ENCODE measurements at places on chromosomes 4 and X. TPM values are rescaled to one million over a fixed set of nuclear protein-coding genes. Genes with fewer than 3 reads are reported as not detected.
A peak's percentile ranks its signal among the peaks of the same experiment; 100 is the strongest.

DNA sequence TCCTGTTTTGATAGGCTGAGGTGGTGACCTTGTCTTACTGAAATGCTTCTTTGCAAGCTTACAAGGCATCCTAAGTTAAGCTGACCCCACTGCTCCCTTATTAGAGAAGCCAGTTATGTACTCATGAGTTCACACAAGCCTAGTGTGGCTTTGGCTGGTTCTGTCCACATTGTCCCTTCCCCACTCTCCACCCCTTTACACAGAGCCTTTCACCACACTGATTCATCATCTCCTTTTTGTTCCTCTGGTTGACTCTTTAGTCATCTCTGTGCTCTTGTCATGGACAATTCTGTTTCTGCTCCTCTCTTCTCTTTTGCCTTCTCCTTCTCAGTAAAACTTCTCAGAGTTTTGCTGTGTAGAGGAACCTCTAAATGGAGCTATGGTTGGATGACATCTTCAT lies 4.9 kb downstream of the CHRNA9 start:
- peaks cover 26% of the 10 kb centered on the region for H3K4me1 ChIP-seq
- no peak for DNase-seq
- no peak overlapping the region for H3K27ac ChIP-seq
- H3K27me3 ChIP-seq, result peaks cover 5% of the 10 kb centered on the region
- no peak overlapping the region for H3K4me3 ChIP-seq

LIMCH1 gene
- 0.92 TPM for total RNA-seq

CT55 gene
- total RNA-seq, result not detected

TBX22 gene
- 1.0 TPM for total RNA-seq

GRCh38 chr4:173051232-173051631 lies 117.4 kb upstream of the GALNT7 start:
- H3K4me3 ChIP-seq, result no peak overlapping the region
- H3K36me3 ChIP-seq, result peaks cover 2% of the 10 kb centered on the region
- H3K4me1 ChIP-seq, result peaks cover 40% of the 10 kb centered on the region
- no peak for DNase-seq

AFF2 gene
- 6.0 TPM for total RNA-seq

DNA sequence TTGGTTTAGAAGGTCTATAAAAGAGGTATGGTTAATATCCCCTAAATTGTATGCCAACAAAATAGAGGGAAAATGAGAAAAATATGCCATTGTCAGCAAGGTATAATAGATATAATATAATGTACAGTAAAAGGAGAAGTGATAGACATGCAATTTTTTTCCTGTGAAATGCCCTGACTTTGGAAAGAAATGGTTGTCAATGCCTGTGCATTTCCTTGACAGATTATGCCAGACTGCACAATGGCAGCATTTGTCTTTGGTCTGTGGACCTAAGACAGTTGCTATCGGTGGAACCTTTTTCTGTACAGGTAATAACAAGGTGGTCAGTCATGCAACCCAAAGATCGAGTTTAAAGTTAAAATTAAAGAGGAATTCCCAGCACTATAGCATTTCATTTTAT lies 301.7 kb downstream of the CFAP299 start:
- no peaks in the 10 kb centered on the region for H3K4me1 ChIP-seq
- H3K27me3 ChIP-seq, result no peaks in the 10 kb centered on the region
- H3K4me3 ChIP-seq, result no peak overlapping the region
- no peaks in the 10 kb centered on the region for H3K36me3 ChIP-seq
- no peak overlapping the region for H3K27ac ChIP-seq
- DNase-seq, result no peak

- H3K4me3 ChIP-seq, result no peak overlapping the region
- peaks cover 27% of the 10 kb centered on the region for H3K4me1 ChIP-seq
- no peak for DNase-seq
- H3K27ac ChIP-seq, result no peak overlapping the region
- H3K27me3 ChIP-seq, result peaks cover 11% of the 10 kb centered on the region
Observed at GRCh38 chr4:133465022-133465421, 315.9 kb downstream of the PCDH10 start.

GRCh38 chr4:74377714-74378113 lies 12.8 kb downstream of the EREG start:
- no peaks in the 10 kb centered on the region for H3K36me3 ChIP-seq
- H3K4me3 ChIP-seq, result no peak overlapping the region
- H3K27me3 ChIP-seq, result no peaks in the 10 kb centered on the region
- no peak overlapping the region for H3K27ac ChIP-seq
- H3K4me1 ChIP-seq, result peaks cover 10% of the 10 kb centered on the region

ALB gene
- 23.4 TPM for total RNA-seq

- H3K36me3 ChIP-seq, result peaks cover 3% of the 10 kb centered on the region
- H3K4me1 ChIP-seq, result peaks cover 39% of the 10 kb centered on the region
- no peak for DNase-seq
- H3K27me3 ChIP-seq, result no peaks in the 10 kb centered on the region
- H3K4me3 ChIP-seq, result peak overlapping the region; percentile 99
Observed at GRCh38 chr4:26323821-26324220, 3.0 kb downstream of the RBPJ start.

GRCh38 chr4:1993169-1993516 lies 15.6 kb downstream of the NELFA start:
- DNase-seq, result no peak
- H3K36me3 ChIP-seq, result peaks cover 30% of the 10 kb centered on the region
- H3K4me3 ChIP-seq, result no peak overlapping the region
- no peak overlapping the region for H3K27ac ChIP-seq
- peaks cover 11% of the 10 kb centered on the region for H3K4me1 ChIP-seq

DNA sequence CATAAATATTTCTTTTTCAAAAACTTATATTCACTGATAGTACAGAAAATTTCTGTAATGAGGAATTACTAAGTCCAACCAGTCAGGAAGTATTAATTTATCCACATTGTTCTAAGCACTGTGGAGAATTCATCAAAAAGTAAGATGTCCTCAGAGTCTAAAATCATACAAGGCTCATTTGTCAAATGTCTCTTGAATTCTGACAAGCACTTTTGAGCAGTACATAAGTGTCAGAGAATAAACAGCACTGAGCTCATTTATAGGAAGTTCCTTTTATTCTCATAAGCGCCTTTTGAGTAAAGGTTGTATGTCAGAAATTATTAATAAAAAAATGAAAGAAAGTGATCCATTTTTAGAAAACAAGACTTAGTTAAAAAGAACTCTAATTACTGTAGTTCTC lies 523.2 kb upstream of the EPHA5 start:
- H3K4me1 ChIP-seq, result no peaks in the 10 kb centered on the region
- H3K27ac ChIP-seq, result no peak overlapping the region
- H3K27me3 ChIP-seq, result no peaks in the 10 kb centered on the region
- no peaks in the 10 kb centered on the region for H3K36me3 ChIP-seq
- DNase-seq, result no peak

GRCh38 chrX:132651421-132652086 lies 162.7 kb upstream of the MBNL3 start:
- peaks cover 19% of the 10 kb centered on the region for H3K4me1 ChIP-seq
- no peak overlapping the region for H3K27ac ChIP-seq
- H3K36me3 ChIP-seq, result peaks cover 3% of the 10 kb centered on the region
- peak; percentile 9 for DNase-seq
- H3K4me3 ChIP-seq, result no peak overlapping the region

DNA sequence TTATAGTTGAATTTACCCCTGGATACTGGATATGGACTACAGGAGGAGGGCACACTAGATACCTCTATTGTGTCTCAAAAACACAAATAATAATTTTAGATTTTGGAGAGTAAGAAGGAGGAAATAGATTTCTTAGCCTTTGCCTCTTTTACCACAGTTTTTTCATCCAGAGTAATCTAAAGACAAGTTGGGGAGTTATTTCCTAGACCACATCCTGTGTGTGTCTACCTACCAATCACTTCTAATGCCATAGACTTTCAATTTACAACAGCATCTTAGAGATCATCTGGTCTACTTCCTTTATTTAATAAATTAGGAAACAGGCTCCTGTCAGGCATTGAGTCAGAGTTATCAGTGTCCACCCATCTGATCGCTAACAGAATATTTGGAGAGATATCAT lies 191.5 kb downstream of the EDA start:
- H3K36me3 ChIP-seq, result no peaks in the 10 kb centered on the region
- no peak for DNase-seq
- H3K4me3 ChIP-seq, result no peak overlapping the region
- no peaks in the 10 kb centered on the region for H3K4me1 ChIP-seq
- no peaks in the 10 kb centered on the region for H3K27me3 ChIP-seq

GRCh38 chrX:127466211-127466610 lies 586.0 kb downstream of the ACTRT1 start:
- DNase-seq, result no peak
- no peaks in the 10 kb centered on the region for H3K36me3 ChIP-seq
- no peaks in the 10 kb centered on the region for H3K4me1 ChIP-seq
- no peak overlapping the region for H3K4me3 ChIP-seq
- H3K27me3 ChIP-seq, result no peaks in the 10 kb centered on the region

DNA sequence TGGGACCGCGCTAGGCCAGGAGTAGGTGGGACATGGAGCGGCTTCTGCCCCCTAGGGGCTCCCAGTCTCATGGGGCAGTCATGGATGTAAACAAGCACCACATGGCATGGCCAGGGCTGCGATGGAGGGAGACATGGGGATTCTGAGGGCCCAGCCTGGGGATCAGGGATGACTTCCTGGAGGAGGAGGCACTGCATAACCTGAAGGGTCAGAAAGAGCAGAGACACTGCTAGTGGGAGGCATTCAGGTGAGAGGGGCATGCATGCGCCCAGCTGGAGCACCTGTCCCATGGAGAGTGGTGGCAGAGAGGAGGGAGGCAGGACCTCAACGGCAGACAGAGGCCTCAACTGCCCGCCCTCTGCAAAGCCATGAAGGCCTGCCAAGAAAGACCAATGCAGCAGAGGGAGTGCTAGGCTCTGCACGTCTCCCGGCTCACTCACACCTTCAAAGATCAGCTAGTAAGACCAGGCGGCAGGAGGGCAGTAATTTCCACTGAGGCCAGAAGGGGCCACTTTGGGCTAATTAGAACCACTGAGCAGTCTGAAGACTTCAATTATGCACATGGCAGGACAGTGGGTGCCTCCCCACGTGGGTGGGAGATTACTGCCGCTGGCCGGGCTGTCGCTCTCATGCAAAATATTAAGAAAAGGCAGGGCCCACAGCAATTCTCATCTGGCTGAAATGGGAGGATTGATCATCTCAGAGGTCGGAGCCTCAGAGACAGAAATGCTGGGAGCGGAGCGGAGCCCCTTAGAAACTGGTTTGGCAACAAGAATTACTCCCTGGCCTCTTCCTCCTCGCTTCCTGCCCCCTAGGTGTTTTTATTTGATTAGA lies 69.6 kb downstream of the PPP2R2C start:
- H3K36me3 ChIP-seq, result no peaks in the 10 kb centered on the region
- no peak overlapping the region for H3K4me3 ChIP-seq
- H3K27ac ChIP-seq, result no peak overlapping the region

DNA sequence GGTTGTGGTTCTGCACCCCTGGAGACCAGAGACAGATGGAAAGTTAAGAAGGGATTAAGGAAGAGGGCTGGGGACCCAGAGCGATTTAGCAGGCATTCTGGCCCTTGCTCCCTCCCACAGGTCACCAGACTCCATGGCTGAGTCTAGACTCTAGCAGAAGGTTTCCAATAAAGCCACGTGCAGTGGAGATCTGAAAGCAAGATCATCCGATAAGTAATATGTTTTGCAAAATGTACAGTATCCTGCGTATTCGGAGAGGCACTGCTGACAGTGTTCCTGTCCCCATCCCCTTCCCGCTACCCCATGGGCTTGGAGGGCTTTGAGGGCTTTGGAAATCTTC lies 531 bp upstream of the GPRIN3 start:
- peaks cover 25% of the 10 kb centered on the region for H3K27me3 ChIP-seq
- no peaks in the 10 kb centered on the region for H3K36me3 ChIP-seq
- no peak overlapping the region for H3K27ac ChIP-seq
- no peak for DNase-seq

GRCh38 chrX:123339221-123339905 lies 155.3 kb downstream of the GRIA3 start:
- no peaks in the 10 kb centered on the region for H3K36me3 ChIP-seq
- no peak overlapping the region for H3K4me3 ChIP-seq
- no peak for DNase-seq
- H3K27me3 ChIP-seq, result no peaks in the 10 kb centered on the region

All from WTC11 (cell line).